Pancreas (tissue), 10 donors: ENCODE measurements at places on chromosomes 12 and 14.

DNA sequence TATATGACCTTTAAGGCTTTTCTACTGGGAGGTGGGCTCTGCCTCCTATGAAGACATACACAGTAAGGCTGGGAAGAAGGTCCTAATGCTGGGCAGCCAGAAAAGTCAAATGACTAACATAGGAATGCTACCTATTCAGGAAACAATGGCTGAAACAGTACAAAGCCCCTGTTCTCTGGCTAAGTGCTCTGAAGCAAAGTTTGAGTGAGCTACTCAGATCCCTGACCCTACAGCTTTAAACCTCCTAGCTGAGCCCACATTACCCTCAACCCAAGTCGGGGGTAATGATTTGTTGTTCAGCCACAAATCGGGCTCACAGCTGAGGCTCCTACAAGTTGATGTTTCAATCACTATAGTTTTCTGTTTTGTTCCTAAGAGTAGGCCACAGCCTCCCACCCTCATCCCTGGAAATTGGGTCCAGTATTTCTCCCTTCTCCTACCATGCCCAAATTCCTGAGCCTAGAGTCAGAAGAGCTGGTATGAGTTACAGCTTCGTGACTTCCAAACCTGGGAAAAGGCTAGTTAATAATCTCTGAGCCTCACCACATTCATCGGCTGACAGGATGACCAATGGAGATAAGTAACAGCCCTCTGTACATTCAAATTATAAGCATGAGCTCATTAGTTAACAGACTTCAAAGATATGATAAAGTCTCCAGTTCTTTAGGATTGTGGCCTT, 46.5 kb downstream of the BTBD7 start:
- H3K4me1 ChIP-seq: peaks cover 4% of the 10 kb centered on the region
- no peak for DNase-seq
- H3K27ac ChIP-seq: no peak overlapping the region
- no peaks in the 10 kb centered on the region for H3K36me3 ChIP-seq

DNA sequence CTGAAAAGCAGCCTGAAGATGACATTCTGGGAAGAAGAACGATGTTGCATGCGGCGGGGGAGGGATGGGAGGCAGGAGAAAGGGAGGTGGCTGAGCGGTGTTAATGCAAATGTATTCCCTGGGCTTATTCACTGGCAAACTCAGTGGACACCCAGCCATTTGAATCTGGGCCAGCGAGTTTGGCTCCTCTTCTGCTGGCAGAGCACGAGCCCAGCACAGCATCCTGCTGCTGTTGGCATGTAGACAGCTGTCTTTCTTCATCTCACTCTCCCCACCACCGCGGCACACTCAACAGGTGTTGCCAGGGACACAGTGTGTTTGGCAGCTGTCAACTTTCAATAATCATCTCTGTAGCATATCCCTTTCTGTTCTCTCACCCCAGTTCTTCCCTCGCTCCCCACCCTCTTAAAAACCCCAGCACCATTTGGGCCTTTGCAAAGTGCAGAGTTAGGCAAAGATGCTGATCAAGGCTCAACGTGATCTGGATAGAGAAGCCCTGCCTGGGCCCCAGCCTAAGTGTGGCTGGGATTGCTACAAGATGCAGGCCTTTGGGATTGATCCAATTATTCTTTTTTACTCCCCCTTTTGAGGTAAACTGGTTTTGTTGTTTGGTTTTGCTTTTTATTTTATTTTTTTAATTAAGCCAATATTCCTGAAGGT, 131.9 kb downstream of the EXOC5 start:
- no peak overlapping the region for H3K4me3 ChIP-seq
- no peak for DNase-seq
- H3K27ac ChIP-seq: no peak overlapping the region
- no peaks in the 10 kb centered on the region for H3K27me3 ChIP-seq

GRCh38 chr12:66340131-66340530, 37.8 kb downstream of the HELB start:
- no peak overlapping the region for H3K27ac ChIP-seq
- no peaks in the 10 kb centered on the region for H3K4me1 ChIP-seq
- H3K27me3 ChIP-seq: no peaks in the 10 kb centered on the region
- H3K36me3 ChIP-seq: peaks cover 5% of the 10 kb centered on the region

DNA sequence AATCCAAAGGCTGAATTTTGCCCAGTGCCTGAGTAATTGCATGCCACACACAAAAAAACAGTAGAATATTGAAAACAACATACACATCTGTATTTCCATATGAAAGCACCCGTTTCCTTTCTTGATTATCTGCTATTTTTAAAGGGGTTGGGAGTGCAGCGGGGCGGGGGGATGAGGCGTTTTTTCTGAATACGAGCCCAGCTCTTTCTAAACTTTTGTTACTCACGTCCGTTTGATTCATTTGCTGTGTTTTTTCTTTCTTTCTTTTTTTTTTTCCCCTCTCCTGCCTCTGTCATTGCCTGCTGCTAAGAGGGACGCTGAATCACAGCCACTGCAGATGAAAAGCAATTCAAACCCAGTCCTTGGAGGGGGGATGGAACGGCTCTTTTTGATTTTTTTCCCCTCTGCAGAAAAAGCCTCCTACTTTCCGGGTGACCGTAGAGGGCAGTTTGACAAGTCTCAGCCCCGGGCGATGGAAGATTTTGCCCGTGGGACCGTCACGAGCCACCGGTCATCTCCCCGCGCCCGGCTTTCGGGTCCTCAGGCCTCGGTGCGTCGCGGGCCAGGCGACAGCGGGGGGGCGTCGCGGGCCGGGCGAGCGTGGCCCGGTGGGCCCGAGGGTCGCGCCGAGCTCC, 572 bp upstream of the RASSF8 start:
- no peak for DNase-seq
- H3K27me3 ChIP-seq: no peaks in the 10 kb centered on the region
- peak overlapping the region; percentile 87 for H3K27ac ChIP-seq
- H3K4me3 ChIP-seq: peak overlapping the region; percentile 87
- no peaks in the 10 kb centered on the region for H3K4me1 ChIP-seq

DNA sequence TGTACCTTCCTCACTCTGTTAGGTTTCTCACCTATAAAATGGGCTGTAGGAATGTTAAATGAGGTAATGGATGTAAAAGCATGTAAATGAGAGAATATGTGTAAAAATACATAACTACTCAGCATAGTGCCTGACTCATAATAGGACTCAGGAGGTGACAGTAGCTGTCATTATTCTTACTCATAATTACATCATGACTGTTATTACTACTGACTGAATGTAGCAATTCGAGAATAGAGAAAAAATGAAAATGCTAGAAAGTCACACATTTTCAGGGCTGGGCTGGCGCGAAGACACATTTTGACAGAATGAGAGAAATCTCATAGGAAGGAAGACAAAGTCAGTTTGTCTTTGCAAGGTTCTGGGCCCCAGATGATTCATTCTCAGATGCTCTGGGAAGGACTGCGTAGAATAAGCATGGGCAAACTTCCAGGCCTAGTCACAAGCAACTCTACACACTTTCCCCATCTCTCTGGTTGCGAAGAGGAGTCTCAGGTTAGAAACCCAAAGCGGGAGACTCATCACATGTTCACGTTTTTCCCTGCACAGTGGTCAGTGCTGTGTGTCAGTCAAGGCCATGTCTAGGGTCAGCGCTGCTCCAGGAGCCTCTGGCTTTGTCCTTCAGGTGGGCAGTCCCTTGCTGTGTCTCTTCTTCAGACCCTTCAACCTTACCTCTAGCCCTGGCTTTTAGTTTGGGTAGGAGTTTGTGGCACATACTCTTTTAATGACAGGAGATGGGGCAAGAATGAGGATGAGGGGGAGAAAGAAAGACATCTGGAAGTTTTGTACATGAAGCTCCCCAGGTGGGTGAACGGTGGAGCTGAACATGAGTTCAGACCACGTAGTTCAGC, 8.4 kb downstream of the GPRC5A start:
- H3K27ac ChIP-seq: no peak overlapping the region
- H3K27me3 ChIP-seq: no peaks in the 10 kb centered on the region
- H3K4me3 ChIP-seq: no peak overlapping the region
- no peaks in the 10 kb centered on the region for H3K36me3 ChIP-seq
- no peak for DNase-seq

GRCh38 chr14:34214961-34215360, 247.1 kb downstream of the SPTSSA start:
- H3K27me3 ChIP-seq: no peaks in the 10 kb centered on the region
- no peak overlapping the region for H3K4me3 ChIP-seq
- no peak for DNase-seq
- H3K36me3 ChIP-seq: no peaks in the 10 kb centered on the region
- H3K4me1 ChIP-seq: no peaks in the 10 kb centered on the region

GRCh38 chr12:56451147-56451546, 1.9 kb upstream of the TIMELESS start:
- DNase-seq: no peak
- H3K4me1 ChIP-seq: no peaks in the 10 kb centered on the region
- H3K4me3 ChIP-seq: no peak overlapping the region
- H3K36me3 ChIP-seq: no peaks in the 10 kb centered on the region

GRCh38 chr14:77498984-77499527, 440 bp upstream of the ISM2 start:
- no peak overlapping the region for H3K27ac ChIP-seq
- H3K4me1 ChIP-seq: no peaks in the 10 kb centered on the region
- no peaks in the 10 kb centered on the region for H3K27me3 ChIP-seq
- DNase-seq: no peak

DNA sequence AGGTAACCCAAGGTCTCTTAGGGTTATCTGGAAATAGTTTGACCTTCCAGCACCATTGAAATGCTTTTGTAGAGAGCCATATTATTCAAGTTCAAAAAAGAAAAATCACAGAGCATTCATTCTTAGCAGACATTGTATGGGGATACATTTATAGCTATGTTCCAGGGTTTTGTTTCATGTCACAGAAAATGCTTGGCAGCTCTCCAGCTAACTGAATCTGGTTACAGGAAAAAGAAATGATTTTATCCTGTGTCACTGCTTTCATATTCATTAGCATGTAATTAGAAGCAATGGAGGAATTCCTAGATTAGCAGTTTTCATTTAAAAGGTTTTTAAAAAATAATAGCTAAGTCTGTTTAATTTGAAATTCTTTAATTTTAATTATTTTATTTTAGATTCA, 78.9 kb downstream of the SNAPC1 start:
- no peak overlapping the region for H3K27ac ChIP-seq
- no peaks in the 10 kb centered on the region for H3K36me3 ChIP-seq
- H3K4me1 ChIP-seq: no peaks in the 10 kb centered on the region
- H3K4me3 ChIP-seq: no peak overlapping the region

- no peak for DNase-seq
- H3K4me3 ChIP-seq: no peak overlapping the region
- no peaks in the 10 kb centered on the region for H3K4me1 ChIP-seq
- H3K27ac ChIP-seq: no peak overlapping the region
- H3K27me3 ChIP-seq: no peaks in the 10 kb centered on the region
Measured at GRCh38 chr12:131795064-131795463, 33.1 kb upstream of the MMP17 start.

DNA sequence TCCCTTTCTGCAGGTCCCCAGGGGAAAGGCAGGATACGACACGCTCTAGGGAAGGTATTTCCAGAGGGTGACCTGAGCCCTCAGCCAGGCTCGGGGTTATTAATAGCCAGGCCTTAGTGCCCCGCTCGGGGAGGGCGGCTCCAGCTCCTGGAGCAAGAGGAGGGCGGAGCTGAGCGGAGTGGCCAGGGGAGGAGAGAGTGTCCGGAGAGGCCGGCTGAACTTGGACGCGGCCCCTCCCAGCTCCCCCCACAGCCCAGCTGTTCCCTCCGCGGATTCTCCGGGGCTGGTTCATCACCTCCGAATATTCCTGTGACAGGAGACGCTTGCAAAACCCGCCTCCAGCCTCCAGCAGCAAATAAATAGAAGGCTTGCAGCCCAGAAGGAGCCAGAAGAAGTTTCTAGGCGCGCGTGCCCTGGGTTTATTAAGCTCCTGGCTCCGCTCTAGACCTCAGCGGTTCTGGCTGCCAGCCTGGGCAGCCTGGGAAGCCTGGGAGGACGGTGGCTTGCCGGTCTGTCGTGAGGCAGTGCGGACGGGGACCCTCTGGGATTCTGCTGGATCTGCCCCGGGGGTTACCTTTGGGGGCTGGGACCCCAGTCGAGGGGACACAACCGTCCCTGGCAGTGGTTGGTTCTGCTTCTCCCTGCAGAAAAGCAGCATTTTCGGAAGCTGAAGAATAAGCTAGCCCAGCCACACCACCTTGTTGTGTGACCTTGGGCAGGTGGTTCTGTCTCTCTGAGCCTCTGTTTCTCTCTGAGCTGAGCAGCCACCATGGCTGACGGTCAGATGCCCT, at the start of gene HSPB8:
HSPB8 (plus strand) TSS at position 388 of the 791 bp plus-strand sequence; CDS start at position 770, 382 bp downstream.
- no peaks in the 10 kb centered on the region for H3K36me3 ChIP-seq
- peak within 1 kb of the TSS; percentile 91 for H3K27ac ChIP-seq
- H3K4me1 ChIP-seq: peaks cover 5% of the 10 kb centered on the region

DNA sequence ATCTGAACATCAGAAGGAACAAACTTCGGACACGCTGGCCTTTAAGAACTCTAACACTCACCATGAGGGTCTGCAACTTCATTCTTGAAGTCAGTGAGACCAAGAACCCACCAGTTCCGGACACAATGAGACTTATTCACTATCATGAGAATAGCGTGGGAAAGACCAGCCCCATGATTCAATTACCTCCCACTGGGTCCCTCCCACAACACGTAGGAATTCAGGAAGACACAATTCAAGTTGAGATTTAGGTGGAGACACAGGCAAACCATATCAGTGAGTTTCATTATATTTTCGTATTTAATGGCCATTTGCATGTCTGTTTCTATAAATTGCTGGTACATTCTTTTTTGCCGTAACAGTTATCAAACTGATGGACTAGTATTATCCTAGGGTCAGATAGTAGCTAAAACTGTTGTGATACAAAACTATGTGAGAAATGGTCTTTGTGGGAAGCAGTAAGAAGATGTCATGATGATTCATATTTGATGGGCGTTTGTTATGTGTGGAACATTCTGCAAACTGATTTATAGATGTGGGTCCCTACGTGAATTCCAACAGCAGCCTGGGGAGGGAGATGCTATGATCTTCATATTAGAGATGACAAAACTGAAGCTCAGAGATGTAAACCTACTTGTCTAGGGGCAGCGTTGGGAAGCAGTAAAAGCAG, 282.4 kb upstream of the TMEM132C start:
- H3K36me3 ChIP-seq: no peaks in the 10 kb centered on the region
- no peak for DNase-seq
- no peaks in the 10 kb centered on the region for H3K4me1 ChIP-seq
- no peak overlapping the region for H3K27ac ChIP-seq
- H3K4me3 ChIP-seq: no peak overlapping the region
